Kidney epithelial cell (primary cell): ENCODE measurements at places on chromosomes 3 and 15.

- DNase-seq = no peak
Observed at GRCh38 chr3:57982561-57983243, 25.5 kb upstream of the FLNB start.

GRCh38 chr3:107676469-107677309 lies 153.9 kb downstream of the BBX start:
- DNase-seq = no peak

DNA sequence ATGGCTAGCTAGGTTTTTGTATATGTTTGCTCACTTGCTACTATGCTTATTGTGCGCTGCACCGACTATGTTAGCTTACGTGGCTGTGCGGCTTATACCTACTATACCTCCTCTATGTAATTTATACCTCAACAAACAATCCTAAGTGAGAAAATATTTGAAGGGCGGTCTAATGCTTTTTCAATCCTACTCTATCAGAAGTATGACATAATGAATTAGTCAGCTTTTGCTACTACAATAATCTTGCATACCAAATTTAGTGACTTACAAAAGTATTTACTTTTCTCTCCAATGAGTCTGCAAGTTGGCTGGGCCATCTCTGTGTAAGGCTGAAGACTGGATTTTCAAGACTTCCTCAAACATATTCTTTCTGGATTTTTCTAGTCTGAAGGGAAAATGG lies 391.2 kb upstream of the NECTIN3 start:
- DNase-seq = no peak

DNA sequence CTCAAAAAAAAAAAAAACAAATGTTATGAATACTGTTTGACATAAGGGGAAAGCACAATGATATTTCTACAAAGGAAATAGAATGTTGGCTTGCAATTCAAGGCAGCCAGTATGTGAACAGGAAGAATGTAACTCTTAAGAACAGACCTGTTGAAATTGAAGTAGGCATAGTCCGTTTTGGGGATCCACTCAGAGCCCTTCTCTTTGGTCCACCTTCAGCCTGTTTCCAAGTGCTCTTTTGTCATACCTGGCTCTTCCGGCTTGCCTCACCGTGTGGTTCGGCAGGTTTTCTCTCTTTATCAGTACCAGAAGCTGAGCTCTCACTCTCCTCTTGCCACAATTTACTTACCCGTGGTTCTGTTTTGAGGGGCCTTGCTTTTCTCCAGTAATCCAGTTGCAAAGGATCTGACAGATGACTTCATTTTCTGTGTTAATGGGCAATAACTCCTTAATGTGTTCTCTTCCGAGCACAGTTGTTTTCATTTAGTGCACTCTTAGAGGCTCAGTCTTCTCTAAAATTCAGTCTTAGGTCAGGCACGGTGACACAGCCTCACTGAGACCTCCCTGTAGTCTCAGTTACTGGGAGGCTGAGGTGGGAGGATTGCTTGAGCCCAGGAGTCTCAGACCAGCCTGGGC lies 6.7 kb downstream of the ABHD17C start:
- DNase-seq = no peak

DNA sequence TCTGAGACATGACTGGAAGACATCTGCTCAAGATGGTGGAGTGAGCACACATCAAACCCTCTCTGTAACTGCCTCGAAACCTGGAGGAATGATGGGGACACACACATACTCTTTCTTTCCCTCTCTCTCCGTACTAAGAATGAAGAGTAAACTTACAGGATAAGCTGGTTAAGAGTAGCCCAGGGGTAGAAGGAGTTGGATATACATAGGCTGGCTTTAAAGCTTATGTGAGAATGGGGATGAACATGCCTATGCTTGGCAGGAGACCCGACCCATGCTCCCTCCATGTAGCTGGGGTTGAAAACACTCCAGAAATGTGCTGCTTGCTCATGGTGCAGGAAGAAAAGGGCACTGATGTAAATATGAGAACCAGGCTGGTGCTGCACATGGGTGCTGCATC lies 68.9 kb downstream of the IL20RB start:
- DNase-seq = no peak

- DNase-seq = no peak
Observed at GRCh38 chr3:171234298-171235010, 207.9 kb upstream of the SLC2A2 start.
